ENCODE measurements at places on chromosomes 6 and 20.

GRCh38 chr6:90369024-90369519 lies 72.4 kb upstream of the BACH2 start:
- DNase-seq, result no peak

DNA sequence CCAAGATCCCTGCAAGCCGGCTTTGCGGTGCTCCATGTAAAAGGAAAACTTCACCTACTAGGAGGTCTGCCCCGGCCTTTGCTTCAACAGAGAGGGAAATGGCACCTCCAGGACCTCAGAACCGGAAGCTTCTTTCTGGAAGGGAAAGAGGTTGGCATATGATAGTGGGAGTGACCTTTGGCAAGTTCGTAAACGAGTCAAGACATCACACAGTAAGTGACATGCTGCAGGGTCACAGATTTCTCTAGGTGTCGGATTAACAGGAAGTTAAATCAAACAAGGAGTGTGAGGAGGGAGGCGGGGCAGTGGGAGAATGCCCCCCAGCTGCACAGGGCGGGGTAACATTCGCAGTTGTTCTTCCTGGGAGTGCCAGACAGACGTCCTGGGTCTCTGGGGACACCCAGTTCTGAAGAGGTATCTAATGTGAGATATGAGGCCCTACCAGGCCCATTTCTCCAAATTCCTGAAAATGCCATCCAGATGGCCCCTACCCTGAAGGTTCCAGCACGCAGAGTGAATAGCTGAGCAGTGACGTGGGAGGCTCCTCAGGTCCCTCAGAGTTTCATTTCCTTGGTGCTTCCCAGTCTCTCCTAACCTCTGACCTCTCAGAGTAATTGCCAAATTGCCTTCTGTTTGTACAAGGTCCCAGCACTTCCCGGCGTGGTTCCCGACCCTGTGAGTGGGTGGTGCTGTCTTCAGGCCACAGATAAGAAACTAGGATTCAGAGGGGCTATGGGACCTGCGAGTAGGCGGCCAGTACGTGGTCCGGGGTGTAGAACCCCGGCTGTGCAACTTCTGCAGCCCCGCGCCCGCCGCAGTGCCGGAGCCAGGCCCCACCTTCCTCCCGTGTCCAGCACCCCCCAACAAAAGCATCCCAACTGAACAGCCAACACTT lies 1.9 kb downstream of the RRBP1 start:
- no peak for DNase-seq

DNA sequence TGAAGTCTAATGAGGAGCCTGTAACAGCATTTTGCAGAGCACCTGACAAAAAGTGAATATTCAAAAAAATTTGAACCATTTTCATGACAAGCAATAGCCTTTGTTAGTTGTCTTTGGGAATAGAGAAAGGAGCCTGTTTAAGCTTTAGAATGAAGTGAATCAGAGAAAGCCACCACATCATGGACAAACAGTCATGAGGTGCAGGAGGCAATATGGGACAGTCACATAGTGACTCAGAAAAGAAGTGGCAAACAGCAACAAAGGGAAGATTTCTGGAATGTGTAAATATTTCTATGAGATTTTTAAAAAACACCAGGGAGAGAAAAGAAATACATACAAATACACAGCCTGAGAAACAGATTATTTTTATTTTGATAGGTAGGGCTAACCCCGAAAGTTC lies 6.6 kb downstream of the KLHL31 start:
- DNase-seq, result no peak

DNA sequence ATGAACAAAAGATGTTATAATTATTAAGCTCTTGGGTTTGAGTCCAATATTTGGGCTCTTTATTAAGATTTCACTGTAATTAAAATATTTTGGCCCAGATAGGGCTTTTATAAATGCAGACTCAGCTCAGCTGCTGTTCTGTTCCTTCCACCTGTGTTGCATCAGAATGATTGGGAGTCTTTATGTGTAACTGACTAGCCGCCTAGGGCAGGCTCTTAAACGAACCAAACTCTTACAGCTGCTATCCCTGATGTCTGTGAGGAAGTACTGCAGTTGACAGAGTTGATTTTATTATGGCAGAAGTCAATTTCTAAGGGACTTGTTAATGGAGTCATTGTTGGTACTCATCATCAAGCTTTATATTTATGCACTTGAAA lies 144.7 kb downstream of the MYO6 start:
- no peak for DNase-seq

DNA sequence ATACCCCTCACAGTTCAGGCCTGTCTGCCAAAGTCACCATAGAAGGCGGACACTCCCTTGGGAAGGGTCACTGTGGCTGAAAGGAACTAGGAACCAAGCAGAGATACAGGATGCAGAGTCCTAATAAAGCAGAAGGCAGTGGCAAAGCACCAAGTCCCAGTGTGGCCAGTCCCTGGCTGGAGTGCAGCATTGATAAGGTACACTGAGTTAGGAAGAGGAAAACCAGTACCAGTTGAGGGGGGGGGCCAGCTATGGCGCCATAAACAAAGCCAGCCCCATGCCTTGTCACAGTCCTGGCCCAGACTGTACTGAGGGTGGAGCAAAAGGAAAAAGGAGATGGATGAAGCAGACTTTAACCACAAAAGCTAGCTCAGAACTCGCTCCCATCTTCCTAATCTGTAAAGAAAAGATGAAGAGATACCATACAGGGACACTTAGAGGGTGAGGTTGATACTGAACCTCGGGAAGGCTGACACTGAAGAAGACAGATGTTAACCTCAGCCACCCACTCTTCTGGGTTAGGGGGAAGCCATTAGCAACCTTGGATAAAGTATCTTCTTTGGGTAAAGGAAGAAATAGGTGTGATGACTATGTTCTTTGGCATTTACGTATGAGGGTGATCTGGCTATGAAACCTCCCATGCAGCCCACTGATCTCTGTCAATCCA lies 7.8 kb downstream of the ABHD12 start:
- DNase-seq, result no peak

DNA sequence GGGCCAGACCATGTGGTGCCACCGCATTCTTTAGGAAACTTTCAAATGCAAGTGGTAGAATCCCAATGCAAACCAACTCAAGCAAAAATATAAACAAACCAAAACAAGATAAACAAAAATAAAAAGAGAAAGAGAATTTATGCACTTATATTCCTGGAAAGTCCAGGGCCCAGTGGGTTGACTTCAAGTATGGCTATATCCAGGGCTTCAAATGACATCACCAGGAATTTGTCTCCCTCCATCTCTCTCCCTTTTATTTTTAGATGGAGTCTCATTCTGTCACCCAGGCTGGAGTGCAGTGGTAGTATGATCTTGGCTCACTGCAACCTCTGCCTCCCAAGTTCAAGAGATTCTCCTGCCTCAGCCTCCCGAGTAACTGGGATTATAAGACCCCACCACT lies 56.1 kb upstream of the PNRC1 start:
- no peak for DNase-seq

DNA sequence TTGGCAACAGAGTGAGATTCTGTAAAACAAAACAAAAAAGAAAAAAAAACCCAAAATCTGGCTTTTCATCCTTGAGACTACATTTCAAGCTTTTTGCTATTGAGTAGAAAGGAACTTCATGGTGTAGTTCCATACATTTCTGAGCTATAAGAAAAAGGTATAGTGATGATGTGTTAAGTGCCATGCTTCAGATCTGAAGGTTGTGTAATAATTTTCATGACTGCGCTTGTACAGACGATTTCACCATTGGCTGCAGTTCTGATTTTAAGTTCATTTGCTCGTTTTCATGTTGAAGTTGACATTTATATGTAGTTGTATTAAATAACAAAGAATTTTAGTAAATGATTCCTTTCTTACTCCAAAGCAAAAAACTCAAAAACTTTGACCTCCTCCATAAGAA lies 247.6 kb downstream of the ARID1B start:
- DNase-seq, result no peak

Data from stimulated activated CD4-positive, alpha-beta T cell treated with anti-CD3 and anti-CD28 coated beads, Interleukin-1b, Interleukin-23, amount 100 ng/mL, for 1 hour (primary cell).